NCI-H510A (cell line): ENCODE measurements at places on chromosomes 5 and 9.

DNA sequence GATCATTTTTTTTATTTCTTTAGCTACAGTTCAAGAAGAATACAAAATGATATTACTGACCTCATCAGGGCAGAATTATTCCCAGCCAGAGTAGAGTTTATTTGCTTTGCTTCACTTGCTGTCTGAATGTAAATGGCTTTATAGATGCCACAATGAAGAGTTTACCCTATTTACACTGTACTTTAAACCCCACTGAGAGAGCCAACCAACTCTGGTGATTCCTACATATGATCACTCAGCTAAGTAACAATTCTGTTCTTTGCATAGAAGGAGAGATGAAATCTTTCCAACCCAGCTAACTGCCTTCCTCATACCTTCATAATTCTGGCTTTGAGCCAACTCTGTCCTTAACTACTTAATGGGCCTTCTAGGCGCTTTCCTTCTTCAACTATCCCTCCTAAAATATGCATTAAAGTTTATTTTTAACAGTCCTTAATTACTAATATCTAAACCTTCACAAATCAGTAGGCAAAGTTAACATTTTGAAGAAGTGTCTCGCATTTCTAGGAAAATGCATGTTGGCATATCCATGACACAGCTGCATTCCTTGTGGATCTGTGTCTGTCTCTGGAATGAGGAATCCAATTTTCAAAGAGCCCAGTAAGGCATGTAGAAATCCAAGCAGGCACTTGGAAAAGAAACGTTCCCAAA lies 284.8 kb upstream of the GRAMD2B start:
- peak; percentile 10 for DNase-seq

- DNase-seq = no peak
These were observed 182.3 kb downstream of the C9orf152 start for GRCh38 chr9:110025551-110026170.

DNA sequence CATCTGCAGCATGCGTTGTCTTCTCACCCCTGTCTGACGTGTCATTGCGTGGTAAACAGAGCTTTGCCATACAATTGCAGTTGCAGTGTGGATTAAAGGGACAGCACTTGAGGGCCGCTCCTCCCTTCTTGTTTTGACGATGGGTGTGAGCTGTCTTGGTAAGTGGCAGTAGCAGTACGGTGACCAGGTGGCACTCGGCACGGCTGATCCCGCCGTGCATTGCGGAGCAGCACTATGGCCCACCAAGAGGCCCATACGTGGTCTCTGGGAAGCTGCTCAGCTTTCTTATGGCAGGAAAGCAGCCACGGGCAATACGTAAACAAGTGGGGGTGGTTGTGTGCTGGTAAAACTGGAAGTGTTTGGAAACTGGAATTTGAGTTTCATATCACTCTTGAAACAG lies 25.1 kb downstream of the EHMT1 start:
- no peak for DNase-seq

DNA sequence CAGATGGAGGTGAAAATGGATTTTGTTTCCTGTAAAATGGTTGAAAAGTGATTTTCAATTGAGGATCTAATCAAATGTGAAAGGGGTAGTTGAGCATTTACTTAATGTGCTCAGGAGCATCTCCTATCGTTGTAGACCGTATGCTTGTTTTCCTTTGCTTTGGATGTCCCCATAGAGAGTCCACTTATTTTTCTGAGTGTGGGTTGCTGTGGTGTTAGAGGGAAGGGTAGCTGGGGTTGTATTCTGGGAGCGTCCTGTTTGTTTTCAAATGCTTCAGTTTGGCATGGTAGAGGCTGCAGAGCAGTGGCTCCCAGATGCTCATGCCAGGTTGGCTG lies 154.1 kb downstream of the MAT2B start:
- no peak for DNase-seq

DNA sequence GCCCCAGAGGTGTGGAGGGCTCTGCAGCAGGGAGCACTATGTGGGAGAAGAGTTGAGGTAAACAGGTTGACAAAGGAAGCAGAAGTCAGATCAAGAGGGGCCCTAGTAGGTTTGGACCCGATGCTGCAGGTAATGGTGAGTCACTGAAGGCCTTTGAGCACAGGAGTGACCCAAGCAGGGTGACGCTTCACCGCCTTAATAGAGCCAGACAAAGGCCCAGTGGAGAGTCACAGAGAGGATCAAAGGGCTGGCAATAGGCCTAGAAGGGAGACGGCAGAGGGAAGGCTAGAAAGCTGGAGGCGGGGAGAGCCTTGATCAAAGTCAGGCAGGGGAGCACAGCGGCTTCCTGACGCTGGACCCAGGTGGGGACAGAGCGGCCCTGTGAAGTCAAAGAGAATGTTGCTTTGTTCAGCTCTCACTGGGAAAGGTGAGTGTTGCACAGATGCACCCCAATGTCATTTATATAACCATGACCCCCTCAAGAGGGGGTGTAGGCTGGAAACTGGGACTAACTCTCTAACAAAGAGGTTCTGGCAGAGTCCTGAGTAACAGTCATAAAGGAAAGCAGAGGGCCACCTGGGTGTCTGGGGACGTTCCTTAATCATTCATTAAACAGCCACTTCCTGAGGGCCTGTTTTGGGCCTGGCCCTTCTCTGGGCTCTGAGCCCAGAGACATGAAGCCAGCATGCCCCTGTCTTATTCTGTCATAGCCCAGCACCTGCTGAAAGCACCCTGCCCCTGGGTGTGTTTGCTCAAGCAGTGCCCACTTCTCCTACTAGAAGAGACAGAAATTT lies 9.8 kb upstream of the CPLX2 start:
- DNase-seq = no peak
